Motor neuron (in vitro differentiated cells): ENCODE measurements at places on chromosomes 1 and 21.
A peak's percentile ranks its signal among the peaks of the same experiment; 100 is the strongest.

GRCh38 chr1:109271458-109271857 lies 11.5 kb downstream of the PSRC1 start:
- ATAC-seq = no peak

- no peak for ATAC-seq
These were observed 67.9 kb downstream of the SLC44A5 start for GRCh38 chr1:75542818-75543570.

DNA sequence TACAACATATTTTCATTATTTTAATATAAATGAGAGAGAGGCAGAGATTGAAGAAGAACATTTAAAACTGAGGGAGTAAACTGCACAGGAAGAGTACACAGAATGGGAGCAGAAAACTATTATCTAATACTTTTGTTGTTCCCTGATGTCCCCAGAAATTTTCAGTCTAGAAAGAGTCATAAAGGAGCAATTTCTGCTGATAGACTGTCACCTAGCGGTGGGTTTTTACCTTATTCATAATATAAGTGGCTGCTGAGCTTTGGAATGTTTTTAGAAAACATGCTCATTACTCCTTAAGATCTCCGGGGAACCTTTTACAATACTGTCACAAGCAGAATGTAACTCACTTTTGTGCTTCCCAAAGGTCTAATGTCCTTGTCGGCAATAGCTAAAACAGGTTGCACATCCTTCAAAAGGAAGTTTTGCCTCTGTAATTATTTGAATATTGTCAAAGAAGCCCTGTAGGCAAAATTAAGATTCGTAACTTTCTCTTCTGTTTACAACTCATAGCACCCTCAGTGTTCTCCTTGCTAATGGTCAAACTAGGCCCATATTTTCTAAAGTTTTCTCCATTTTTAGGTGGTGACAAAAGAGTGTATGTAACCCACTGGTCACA lies 4.9 kb upstream of the NPL start:
- ATAC-seq = peak; percentile 1

GRCh38 chr1:208203848-208204609 lies 40.2 kb downstream of the PLXNA2 start:
- no peak for ATAC-seq

DNA sequence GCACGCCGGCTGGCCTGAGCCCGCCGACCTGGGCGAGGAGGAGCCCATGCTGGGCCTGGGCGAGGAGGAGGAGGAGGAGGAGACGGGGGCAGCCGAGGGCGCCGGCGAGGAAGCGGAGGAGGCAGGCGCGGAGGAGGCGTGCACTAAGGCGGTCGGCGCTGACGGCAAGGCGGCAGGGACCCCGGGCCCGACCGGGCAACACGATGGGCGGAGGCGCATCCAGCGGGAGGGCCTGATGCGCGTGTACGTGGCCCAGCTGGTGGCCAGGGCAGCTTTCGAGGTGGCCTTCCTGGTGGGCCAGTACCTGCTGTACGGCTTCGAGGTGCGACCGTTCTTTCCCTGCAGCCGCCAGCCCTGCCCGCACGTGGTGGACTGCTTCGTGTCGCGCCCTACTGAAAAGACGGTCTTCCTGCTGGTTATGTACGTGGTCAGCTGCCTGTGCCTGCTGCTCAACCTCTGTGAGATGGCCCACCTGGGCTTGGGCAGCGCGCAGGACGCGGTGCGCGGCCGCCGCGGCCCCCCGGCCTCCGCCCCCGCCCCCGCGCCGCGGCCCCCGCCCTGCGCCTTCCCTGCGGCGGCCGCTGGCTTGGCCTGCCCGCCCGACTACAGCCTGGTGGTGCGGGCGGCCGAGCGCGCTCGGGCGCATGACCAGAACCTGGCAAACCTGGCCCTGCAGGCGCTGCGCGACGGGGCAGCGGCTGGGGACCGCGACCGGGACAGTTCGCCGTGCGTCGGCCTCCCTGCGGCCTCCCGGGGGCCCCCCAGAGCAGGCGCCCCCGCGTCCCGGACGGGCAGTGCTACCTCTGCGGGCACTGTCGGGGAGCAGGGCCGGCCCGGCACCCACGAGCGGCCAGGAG lies 7.2 kb upstream of the IBA57 start:
- no peak for ATAC-seq

DNA sequence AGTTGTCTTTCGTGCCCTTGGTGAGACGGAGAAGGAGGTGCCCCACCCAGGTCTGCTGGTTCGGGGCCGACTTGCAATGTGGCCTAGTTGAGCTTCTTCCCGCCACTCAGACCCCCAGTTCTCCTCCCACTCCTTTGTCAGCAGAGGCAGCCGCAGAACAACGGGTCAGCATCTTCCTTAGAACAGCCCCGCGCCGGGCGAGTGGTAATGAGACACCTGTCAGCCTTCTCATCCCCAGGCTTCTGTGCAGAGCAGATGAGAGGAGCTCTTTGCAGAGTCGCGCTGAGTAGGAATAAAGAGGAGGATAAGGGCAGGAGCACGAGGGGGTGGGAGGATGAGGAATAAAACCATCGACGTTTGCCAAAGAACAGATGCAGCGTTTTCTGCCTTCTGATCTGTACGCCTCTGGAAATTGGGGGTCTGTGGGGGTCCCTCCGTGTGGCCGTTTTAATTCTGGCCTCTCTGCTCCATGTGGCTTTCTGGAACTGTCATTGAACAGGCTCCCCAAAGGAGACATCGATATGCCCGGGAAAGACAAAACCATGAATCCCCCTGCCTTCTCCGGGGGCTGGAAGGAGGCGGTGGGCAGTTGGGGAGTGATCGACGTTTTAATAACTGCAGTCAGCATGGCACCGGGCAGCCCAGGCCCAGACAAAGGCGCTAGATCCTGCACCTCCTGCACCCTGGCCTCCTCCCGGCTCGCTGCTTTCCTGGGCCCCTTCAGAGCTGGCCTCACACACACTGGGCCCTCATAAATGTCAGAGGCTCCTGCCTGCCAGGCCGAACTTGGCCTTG lies 27.5 kb upstream of the IGSF21 start:
- ATAC-seq = no peak

- ATAC-seq = no peak
These were observed 7.4 kb downstream of the DOP1B start for GRCh38 chr21:36163750-36164741.

GRCh38 chr1:199038156-199038555 lies 399.3 kb downstream of the PTPRC start:
- no peak for ATAC-seq

DNA sequence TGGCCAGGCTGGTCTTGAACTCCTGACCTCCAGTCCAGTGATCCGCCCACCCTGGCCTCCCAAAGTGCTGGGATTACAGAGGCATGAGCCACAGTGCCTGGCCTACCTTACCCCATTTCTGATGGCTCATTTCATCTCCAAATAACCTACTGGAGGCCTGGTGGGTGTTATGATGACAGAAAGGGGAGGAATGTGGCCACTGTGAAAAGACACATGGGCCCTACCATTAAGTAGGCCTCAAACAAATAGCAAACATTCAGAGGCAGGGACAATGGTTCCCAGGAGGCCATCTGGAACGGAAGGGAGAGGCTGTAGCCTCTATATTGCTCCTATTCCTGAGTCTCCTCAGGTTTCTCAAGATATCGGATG lies 932 bp upstream of the FCRLA start:
- no peak for ATAC-seq

DNA sequence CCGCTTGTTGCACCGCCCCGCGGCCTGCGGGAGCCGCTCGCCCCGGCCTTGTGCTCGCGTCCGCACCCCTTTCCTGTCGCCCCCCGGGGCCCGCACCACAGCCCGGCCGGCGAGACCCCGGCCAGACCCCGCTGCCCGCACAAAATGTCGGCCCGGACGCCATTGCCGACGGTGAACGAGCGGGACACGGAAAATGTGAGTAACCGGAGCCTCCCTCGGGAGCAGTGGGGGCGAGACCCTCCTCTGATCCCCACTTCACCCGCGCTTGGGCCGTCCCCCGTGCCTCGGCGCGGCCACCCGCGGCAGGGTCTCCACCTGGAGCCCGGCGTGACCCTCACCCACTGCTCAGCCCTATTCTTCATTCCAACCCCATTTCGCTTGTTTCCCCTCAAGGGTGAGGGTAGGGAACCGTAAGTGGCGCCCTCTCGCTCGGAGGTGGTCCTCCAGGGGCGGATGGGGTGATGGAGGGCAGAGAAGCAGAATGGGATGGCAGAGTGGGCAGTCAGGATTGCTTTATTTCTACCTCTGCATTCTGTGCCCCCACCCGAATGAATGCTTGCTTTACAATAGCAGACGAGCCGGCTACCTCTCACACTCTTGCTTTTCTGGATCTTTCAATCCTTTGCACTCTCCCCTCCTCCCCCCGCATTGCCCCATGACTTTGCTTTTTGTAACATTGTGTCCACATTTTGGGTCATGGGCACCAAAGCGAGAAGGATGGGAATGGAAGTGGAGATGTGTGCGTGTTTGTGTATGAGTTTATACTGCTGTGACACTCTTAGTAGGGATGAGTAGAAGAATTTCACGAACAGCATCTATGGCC lies 954 bp downstream of the MARK1 start:
- peak; percentile 4 for ATAC-seq

GRCh38 chr1:53295726-53296116 lies 32.1 kb downstream of the LRP8 start:
- peak; percentile 13 for ATAC-seq
